ENCODE measurements at places on chromosomes 13 and 19. TPM values are rescaled to one million over a fixed set of nuclear protein-coding genes. Genes with fewer than 3 reads are reported as not detected.
A peak's percentile ranks its signal among the peaks of the same experiment; 100 is the strongest.

GRCh38 chr13:98592362-98592732, 15.4 kb upstream of the STK24 start:
- H3K27me3 ChIP-seq, result no peaks in the 10 kb centered on the region
- H3K36me3 ChIP-seq, result no peaks in the 10 kb centered on the region
- peaks cover 4% of the 10 kb centered on the region for H3K4me1 ChIP-seq
- no peak overlapping the region for H3K4me3 ChIP-seq
- DNase-seq, result peak; percentile 27
- H3K27ac ChIP-seq, result no peak overlapping the region

TEX101 gene
- total RNA-seq, result not detected

DNA sequence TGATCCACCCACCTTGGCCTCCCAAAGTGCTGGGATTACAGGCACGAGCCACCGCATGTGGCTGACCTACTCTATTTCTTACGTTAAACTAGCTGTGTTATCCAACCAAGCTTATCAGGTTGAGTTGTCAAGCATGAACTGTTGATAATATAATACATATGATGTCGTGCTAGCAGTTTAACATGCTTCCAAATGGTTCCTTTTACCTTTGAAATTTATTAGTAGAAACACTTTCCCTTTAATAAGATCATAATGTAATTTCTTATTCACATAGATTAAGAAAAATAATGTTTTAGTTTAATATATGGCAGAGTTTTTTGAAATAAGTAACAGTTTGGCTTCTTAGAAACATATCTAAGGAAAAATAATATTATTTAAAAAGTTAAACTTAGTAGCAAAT, 34.4 kb upstream of the VWA8 start:
- H3K4me1 ChIP-seq, result no peaks in the 10 kb centered on the region
- H3K27me3 ChIP-seq, result peaks cover 6% of the 10 kb centered on the region
- DNase-seq, result no peak

- H3K36me3 ChIP-seq, result peaks cover 5% of the 10 kb centered on the region
- H3K27ac ChIP-seq, result no peak overlapping the region
- peaks cover 17% of the 10 kb centered on the region for H3K4me1 ChIP-seq
These were observed 767 bp downstream of the ETV2 start for GRCh38 chr19:35642312-35642711.

DNA sequence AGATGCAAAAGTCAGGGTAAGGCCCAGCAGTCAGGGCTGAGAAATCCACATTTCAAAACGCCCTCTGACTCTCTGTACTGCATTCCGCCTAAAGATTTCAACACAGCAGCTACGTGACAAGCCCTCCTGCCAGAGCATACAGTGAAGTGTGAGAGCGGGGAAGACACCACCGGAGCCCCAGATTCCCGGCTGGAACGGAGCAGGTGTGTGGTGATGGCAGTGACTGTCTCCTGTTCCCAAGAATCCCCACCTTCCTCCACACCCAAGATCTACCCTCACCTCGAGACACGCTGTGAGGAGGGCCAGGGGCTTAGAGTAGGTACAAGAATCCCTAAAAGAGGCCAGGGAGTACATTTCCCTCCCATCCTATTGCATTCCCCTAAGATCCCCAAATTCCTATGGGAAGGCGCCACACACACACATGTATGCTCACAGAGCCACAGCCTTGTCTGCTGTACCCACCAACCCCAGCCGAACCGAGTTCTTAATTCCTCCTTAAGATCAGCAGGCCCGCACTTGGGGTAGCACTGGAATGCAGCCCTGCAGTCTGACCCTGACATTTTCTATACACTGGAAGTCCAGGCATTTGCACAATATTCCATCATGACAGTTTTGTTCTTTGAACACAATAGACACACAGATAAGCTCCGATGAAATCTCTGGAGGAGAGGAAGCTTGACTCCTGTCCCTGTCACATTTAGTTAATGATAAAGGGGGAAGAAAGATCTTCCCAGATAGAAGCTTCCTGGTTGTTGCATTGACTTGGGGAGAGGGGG, 102.9 kb downstream of the FOXO1 start:
- no peak overlapping the region for H3K4me3 ChIP-seq
- no peaks in the 10 kb centered on the region for H3K27me3 ChIP-seq
- H3K27ac ChIP-seq, result no peak overlapping the region
- H3K36me3 ChIP-seq, result peaks cover 4% of the 10 kb centered on the region
- DNase-seq, result no peak

DNA sequence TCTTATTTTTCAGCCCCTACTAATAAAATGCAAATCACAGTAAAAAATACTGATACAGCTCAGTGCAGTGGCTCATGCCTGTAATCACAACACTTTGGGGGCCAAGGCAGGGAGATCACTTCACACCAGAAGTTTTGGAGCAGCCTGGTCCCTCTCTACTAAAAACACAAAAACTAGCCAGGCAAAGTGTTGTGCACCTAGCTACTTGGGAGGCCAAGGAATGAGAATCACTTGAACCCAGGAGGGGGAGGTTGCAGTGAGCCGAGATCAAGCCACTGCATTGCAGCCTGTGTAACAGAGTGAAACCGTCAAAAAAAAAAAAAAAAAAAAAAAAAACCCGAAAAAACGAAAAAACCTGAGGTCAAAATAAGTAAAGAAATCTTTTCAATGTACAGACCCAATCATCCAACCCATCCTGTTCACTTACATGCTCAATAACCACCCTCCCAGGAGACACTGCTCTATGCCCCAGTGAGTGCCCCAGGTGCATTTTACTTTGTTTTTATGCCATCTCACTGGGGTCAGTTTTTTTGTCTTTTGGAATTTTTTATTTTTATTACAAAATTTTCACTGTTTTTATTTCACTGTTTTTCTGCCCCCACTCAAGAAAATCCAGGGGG, 107.0 kb downstream of the ZNF486 start:
- no peaks in the 10 kb centered on the region for H3K36me3 ChIP-seq
- no peak for DNase-seq
- H3K4me1 ChIP-seq, result no peaks in the 10 kb centered on the region
- no peak overlapping the region for H3K4me3 ChIP-seq
- no peaks in the 10 kb centered on the region for H3K27me3 ChIP-seq

PDE4C gene
- total RNA-seq, result 0.21 TPM

DNA sequence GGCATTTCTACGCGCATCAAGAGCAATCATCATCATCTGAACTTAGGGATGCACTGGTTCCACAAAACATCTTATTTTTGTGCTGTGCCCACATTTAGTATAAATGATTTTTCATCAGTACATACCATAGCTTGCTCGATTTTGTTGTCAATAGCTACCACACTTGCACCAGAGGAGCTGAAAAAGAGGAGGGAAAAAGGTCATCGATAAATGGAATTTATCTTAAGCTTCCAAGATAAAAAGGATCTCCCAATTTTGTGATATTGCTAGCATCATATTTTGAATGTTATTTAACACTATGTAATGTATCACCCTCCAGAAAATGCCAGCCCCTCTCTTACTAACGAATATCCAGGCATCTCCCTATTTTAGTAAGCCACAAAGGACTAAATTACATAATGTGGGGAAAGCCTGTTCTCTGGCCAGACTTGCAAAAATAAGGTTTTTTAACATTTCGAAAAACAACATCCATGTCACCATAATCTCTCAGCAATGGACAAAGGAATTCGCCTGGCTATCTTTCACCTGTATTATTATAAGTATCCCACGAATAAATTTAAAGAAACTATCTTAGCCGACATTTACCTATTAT, 62.4 kb downstream of the SERP2 start:
- no peak for DNase-seq
- peak overlapping the region; percentile 87 for H3K4me3 ChIP-seq
- no peaks in the 10 kb centered on the region for H3K27me3 ChIP-seq
- peaks cover 37% of the 10 kb centered on the region for H3K4me1 ChIP-seq
- H3K27ac ChIP-seq, result peak overlapping the region; percentile 98

DNA sequence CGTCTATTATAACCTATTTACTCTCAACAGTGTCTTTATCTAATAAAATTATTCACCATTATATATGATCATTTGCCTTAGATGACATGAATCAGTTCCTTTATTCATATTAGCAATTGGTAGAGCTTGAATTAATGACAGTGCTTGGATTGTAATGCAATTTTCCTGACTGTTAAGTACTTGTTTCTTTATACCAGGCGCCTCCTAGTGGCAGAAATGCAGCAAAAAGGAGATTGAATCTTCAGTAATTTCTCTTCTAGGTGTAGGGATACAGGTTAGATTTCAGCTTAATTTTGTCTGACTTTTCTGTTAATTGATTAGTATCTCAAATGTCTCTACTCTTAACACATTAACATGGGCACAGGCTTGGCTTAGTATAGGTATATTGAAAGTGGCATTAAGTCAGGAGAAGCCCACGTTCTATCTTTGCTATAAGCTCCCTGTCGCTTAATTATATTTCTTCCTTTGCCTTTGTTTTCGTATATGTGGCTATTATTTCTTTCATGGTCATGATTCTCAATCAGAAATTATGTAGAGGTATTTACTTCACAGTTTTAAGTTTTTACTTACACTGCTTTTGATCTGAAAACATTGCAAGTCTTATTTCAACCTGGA, 9.1 kb upstream of the LHFPL6 start:
- H3K36me3 ChIP-seq, result no peaks in the 10 kb centered on the region
- H3K4me3 ChIP-seq, result no peak overlapping the region
- no peak for DNase-seq

FXYD7 gene
- 0.50 TPM for total RNA-seq

DNA sequence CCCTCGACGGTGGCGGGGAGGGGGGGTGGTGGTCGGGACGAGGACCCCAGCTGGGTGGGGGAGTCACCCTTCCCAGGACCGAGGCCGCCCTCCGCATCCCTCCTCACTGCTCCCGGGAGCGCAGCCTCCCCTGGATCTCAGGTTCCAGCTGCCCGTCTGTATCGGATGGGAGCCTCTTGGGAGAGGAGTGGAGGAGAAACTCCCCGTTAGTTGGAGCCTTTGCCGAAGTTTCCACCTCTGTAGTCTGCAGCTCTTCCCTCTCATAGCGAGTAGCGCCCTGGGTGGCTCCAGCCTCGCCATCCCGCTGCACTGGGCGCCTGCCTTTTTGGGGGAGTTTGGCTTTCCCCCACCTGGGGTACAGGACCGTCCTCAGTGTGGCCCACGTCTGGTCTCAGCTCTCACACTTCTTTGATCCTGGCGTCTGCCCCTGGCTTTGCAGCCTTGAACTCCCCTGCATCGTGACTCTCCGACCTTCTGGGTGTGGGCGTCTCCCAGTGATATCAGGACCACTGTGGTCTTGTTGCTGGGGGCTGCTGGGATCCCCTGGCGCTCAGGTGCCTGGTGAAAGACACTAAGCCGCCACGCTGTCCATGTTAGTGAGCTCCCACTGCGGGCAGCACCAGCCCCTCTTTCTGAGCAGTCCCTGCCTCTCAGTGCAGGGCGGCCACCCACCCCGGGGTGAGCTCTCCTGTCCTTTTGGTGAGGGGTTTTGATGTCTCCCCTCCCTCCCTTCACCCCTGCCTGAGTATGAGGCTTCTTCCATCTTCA, 1.1 kb downstream of the CNOT3 start:
- H3K4me1 ChIP-seq, result peaks cover 32% of the 10 kb centered on the region
- H3K4me3 ChIP-seq, result peak overlapping the region; percentile 84
- H3K27ac ChIP-seq, result peak overlapping the region; percentile 84
- H3K27me3 ChIP-seq, result peaks cover 5% of the 10 kb centered on the region
- no peak for DNase-seq

TMEM145 gene
- 0.21 TPM for total RNA-seq

DNA sequence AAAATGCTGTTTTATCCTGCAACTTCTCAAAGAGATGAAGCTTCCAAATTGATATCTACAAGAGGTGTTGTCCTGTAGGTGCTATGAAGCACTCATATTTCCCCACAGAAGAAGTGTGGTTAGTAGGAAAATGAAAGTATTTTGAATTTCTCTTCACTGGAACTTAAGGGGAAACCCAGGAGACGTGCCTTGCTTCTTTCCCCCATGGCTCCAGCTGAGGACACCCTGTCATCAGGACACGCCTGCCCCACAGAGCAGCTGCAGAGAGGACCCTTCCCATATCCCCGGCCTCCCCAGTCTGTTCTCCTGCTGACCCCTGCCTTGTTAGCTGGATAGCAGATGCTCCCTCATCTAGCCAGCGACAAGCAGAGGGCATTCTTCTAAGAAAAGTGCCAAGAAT, 371.3 kb downstream of the COG6 start:
- DNase-seq, result no peak
- peaks cover 3% of the 10 kb centered on the region for H3K36me3 ChIP-seq

- DNase-seq, result no peak
- no peaks in the 10 kb centered on the region for H3K36me3 ChIP-seq
- H3K4me3 ChIP-seq, result no peak overlapping the region
These were observed 353.8 kb downstream of the ENOX1 start for GRCh38 chr13:43432958-43433357.

Data from osteocyte (in vitro differentiated cells).